ENCODE measurements at places on chromosomes 16 and 17.

GRCh38 chr17:47310186-47310733 is 13.5 kb upstream of the EFCAB13 start:
- no peak for DNase-seq

DNA sequence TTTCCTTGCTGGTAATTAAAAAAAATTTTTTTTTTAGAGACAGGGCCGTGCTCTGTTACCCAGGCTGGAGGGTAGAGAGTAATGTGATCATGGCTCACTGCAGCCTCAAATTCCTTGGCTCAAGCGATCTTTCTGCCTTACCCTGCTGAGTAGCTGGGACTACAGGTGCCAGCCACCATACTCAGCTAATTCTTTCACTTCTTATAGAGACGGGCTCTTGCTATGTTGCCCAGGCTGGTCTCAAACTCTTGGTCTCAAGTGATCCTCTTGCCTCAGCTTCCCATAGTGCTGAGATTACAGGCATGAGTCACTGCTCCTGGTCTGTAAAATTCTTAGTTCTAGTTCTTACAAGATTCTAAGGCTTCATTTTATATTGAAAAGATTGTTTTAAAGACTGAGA is 11.1 kb downstream of the SMIM36 start:
- DNase-seq = no peak

DNA sequence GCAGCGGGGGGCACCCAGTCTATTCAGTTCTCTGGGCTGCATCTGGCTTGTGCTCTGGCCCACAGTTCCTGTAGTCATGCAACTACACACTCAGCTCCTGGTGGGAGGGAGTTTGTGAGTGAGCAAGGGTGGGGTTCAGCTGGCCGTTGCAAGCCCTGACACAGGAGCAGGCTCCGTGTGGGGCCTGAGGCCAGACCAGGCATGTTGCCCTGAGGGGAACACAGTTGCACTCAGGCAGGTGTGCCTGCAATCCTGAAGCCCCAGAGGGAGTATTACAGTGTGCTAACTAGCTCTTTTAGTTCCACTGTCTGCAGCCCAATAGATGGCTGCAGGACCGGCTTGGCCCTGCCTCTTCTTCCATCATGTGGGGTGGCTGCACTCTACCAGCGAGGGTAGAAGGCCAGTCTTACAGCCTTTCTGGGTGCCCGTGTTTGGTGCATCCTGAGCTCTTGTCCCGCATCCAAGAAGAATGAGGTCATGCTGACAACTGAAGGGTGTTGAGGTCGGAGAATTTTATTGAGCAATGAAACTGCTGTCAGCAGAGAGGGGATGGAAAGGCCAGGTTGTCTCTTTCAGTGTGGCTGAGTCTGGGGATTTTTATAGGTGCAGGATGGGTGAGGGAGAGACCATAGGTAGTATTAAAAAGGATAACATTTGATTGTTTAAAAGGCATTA is 49.9 kb upstream of the ELAC2 start:
- no peak for DNase-seq

GRCh38 chr17:42953669-42954068 is 10.6 kb downstream of the AARSD1 start:
- no peak for DNase-seq

DNA sequence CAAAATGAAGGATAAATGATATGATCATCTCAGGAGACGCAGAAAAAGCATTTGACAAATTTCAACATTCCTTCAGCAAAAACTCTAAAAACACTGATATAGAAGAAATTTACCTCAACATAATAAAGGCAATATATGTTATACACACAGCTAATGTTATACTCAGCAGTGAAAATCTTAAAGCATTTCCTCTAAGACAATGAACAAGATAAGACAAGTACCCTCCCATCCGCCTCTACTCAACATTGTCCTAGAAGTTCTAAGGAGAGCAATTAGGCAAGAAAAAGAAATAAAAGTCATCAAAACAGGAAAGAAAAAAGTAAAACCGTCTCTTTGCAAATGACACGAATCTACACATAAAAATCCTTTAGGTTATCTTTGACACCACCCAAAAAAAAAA is 1432.8 kb downstream of the CDH11 start:
- DNase-seq = no peak

DNA sequence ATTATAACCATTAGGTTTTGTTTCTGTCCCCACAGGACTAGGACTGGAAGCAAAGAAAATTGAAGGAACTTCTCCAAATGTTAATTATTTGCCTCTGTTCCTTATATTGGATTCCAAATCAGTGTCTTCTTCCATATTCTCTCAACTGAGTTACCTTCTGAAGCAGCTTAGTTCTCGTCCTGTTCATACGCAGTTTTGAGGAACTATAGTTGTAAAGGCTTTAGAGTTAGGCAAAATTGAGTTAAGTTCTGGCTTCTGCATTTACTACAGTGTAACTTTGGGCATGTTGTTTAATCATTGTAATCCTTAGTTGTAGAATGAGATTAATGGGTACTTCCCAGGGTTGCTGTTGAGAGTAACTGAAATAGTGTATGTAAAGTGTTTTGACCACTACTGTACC is 11.2 kb downstream of the CBFB start:
- DNase-seq = no peak

GRCh38 chr17:73958453-73958852 is 245.0 kb upstream of the RPL38 start:
- no peak for DNase-seq

GRCh38 chr17:63517825-63518534 is 5.2 kb upstream of the KCNH6 start:
- no peak for DNase-seq

DNA sequence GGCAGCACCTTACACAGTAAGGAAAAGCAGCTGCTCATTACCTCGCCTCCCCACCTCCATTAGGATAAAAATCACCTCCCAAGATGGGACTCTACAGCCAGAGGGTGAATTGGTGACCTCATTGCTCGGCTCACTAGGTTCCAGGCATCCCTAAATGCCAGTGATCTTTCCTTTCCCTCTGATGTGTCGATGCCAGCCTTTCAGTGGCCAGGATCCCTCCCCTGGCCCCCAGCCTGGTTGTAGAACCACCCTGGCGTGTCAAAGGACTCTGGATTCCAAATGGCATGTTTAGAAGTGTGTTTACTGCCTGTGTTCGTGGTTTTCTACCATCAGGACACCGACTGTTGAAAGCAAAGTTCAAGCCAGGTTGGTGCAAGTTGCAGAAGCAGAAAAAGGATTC is 72.1 kb upstream of the LYRM9 start:
- no peak for DNase-seq

- no peak for DNase-seq
Measured at GRCh38 chr17:12765548-12765947, 23.8 kb upstream of the ARHGAP44 start.

DNA sequence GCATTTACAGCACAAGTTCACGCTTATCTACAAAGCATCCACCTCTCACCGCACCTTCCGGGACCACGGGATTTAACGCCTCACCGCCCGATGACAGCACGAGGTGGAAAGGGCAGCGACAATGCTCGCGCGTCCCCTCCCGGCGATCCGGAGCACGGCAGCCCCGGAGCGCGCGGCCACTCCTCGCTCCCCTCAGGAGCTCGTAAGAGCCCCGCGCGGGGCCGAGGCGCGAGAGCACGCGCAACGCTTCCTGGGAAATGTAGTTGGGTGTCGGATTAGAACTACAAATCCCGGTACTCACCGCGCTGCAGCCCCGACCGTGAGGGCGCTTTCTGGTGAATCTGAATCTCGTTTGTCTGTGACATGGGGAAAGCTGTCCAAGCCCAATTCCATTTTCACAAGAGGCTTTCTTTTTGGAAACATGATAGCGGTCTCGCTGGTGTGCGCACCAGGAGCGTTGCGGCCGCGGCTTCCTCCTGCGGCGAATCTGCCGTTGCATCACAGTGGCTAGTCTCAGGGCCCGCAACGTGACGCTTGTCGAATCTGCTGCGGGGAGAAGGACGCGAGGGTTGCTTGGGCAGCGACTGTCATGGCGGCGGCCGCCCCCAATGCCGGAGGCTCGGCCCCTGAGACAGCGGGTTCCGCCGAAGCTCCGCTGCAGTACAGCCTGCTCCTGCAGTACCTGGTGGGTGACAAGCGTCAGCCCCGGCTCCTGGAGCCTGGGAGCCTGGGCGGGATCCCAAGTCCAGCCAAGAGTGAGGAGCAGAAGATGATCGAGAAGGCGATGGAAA is at the start of gene TIMM22:
TSS of gene TIMM22 (plus strand) at position 576 of the 791 bp plus-strand sequence. CDS start at position 590, 14 bp downstream.
- peak; percentile 95 for DNase-seq

DNA sequence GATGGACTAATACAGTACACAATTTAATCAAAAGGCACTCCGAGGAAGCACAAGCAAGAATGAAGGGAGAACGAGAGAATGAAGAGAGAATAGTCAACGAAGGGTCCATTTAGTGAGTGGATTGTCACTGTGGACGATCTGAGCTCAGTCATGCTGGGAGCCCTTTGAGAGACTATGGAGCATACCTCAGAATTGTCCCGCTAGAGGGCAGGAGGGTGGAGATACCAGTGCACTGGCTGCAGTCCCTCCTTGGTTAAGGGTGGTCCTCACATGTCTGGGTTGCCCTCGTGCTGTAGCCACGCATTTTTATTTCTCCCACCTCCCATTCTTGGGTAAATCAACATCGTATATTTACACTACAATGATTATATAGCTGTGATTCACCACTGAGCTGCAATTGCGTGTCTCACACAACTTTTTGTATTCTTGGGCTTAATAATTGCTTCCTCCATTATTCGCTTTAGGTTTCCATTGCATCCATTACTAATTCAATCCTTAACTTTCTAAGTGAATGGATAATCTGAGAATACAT is 33.2 kb upstream of the FAM20A start:
- DNase-seq = no peak

GRCh38 chr17:1486802-1487695 is 5.4 kb downstream of the MYO1C start:
- peak; percentile 41 for DNase-seq

GRCh38 chr16:28294201-28294600 is 1.9 kb downstream of the SBK1 start:
- DNase-seq = no peak

DNA sequence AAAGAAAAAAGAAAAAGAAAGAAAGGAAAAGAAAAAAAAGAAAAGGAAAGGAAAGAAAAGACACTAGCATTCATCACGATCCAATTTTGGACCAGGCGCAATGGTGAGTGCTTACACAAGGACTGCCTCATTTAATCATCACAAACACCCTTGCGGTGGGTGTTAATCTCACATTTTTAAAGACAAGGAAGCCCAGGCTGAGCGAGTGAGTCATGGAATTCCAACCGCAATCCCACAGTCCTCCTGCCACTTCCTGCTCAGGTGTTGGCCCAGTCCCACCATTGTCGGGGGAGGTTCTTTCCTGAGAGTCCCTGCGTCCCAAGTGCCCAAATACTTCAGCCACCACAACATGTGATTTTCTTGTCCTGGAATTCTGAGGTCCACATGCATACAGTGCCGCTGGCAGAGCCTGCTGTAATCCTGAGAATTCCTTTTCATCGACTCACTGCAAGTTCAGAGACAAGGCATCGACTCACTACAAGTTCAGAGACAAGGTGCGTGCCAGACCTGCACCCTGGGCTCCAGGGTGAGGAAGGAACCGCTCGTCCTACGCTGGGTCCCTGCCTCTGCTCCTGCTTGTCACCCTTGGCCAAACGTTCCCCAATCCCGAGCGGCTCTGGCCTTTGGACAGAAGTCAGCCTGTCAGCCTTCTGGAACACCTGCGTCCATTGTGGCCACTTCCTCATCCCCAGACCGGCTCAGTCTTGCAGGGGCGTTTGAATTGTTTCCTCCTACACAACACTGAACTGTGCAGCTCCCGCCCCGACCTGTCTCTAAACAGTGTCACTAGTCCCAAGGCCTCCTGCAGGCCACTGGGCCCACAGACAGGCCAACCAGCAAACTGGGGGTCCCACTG is 5.8 kb downstream of the ZG16B start:
- DNase-seq = no peak

GRCh38 chr16:84687715-84688114 is 12.1 kb upstream of the USP10 start:
- DNase-seq = no peak

DNA sequence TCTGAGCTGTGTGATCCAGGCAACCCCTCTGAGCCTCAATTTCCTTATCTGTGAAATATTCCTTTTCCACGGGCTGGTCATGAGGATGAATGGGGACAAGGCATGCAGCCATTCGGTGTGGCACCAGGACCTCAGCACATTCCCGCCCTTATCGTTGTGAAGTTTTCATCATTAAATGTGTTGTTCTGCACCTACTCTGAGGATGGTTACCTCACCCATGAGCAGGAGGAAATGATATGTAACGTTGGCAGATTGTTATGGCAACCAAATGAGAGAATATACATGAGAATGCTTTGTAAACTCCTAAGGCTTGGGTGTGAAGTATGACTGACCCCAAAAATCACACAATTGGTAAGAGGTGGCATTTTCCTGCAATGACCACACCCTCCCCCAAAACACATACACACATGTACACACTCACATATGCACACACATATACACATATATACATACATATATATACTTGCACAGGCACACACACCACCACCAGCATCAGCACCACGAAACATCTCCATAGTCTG is 39.5 kb downstream of the SMARCE1 start:
- DNase-seq = no peak

- no peak for DNase-seq
Measured at GRCh38 chr16:73599351-73599750, 551.4 kb upstream of the ZFHX3 start.

DNA sequence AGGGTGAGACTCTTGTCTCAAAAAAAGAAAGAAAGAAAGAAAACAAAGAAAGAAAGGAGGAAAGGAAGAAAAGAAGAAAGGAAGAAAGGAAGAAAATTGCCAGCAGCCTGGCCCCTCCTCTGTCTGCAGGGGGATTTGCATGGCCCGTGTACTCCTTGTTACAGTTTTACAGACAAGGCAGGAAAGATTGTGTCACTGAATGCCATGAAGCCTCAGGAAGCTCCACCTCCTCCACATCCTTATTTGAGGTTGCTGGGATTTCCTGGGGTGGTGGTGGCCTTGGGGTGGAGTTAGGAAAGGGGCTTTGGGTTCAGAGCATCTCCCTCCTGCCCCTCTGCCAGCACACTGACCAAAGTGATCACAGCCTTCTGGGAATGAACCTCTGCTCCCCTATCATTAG is 23.6 kb downstream of the CFAP20 start:
- no peak for DNase-seq

- no peak for DNase-seq
Measured at GRCh38 chr17:28623696-28624095, 9.7 kb upstream of the RSKR start.

DNA sequence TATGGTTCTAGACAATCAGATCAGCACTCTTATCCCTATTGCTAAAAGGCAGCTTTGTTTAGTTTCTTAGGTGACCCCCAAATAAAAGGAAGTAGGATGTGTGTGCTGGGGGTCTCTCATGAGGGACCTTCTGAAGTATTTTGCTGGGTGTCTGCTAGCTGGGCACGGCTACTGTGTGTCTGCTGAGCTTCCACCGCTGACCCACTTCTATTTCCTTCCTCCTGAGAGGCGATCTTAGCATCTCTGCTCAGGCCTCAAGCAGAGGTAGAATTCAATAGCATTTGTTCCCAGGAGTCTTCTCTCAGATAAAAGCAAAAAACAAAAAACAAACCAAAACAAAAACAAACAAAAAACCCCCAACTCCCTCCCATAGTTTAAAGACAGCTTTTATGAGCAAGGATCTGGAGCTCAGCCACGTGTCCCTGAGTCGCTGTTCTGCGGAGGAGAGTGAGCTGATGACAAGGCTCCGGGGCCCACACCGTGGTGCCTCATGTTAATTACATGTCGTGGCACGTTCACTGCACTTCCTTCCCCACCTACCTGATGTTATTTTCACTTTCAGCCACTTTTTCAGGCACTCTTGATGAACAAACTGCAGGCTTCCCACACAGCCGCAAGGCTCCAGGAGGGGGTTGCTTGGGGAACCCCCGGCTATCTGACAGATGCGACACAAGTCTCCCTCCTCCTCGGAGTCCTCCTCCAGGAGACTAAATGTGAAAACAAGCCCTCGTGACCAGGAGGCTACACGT is 83.5 kb downstream of the MARCHF10 start:
- no peak for DNase-seq
